Breast epithelium (tissue), 4 donors: ENCODE measurements at places on chromosomes 5 and 9. TPM values are rescaled to one million over a fixed set of nuclear protein-coding genes. Genes with fewer than 3 reads are reported as not detected.

DNA sequence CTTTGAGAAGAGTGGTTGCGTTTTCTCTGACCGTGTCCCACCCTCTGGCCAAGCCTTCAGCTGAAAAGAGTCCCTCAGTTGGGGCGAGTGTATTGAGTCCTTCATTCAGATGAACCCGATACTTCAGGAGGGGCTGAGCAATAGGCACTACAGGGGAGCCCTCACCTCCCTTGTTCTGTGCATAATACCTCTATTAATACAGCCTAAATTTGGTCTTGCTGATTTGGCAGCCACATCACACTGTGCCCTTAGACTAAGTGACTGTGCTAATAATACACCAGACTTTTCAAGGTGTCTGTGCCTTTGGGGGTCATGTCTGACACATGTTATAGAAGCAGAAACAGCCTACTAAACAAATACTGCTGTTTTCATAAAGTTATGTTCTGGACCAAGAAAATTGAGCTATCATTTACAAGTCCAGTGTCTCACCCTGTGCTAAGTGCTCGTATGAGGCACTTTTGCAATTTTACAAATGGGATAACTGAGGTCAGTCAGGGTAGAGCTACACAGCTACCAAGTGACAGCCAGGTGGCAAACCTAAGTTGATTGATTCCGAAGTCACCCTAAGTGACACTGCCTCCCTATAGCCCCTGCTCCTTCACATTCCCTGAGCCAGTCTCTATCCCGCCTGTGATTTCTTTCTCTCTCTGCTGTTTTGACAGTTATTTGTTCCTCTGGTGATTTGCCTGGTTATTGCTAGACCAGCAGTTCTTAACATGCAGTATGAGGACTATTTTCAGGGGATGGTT lies 56.0 kb downstream of the RAD23B start:
- H3K27ac ChIP-seq: no peak overlapping the region
- no peaks in the 10 kb centered on the region for H3K4me1 ChIP-seq
- H3K36me3 ChIP-seq: no peaks in the 10 kb centered on the region
- H3K27me3 ChIP-seq: no peaks in the 10 kb centered on the region

The IL3 gene
- not detected for total RNA-seq

The LCN9 gene
- total RNA-seq: not detected

The CCDC152 gene
- 0.96 TPM for total RNA-seq

GRCh38 chr5:107232788-107233187 lies 437.9 kb downstream of the EFNA5 start:
- H3K4me1 ChIP-seq: no peaks in the 10 kb centered on the region
- H3K27me3 ChIP-seq: no peaks in the 10 kb centered on the region
- H3K27ac ChIP-seq: no peak overlapping the region
- no peak overlapping the region for H3K4me3 ChIP-seq
- H3K36me3 ChIP-seq: no peaks in the 10 kb centered on the region
- DNase-seq: no peak

GRCh38 chr5:125236981-125237380 lies 490.5 kb upstream of the ZNF608 start:
- no peaks in the 10 kb centered on the region for H3K4me1 ChIP-seq
- no peak overlapping the region for H3K27ac ChIP-seq
- no peaks in the 10 kb centered on the region for H3K36me3 ChIP-seq
- no peaks in the 10 kb centered on the region for H3K27me3 ChIP-seq

GRCh38 chr5:66818935-66819328 lies 222.7 kb downstream of the MAST4 start:
- H3K27ac ChIP-seq: no peak overlapping the region
- no peak overlapping the region for H3K4me3 ChIP-seq
- H3K36me3 ChIP-seq: no peaks in the 10 kb centered on the region
- no peak for DNase-seq
- H3K4me1 ChIP-seq: no peaks in the 10 kb centered on the region

GRCh38 chr5:18985171-18985758 lies 1002.7 kb downstream of the CDH18 start:
- H3K4me1 ChIP-seq: no peaks in the 10 kb centered on the region
- no peak for DNase-seq
- no peak overlapping the region for H3K27ac ChIP-seq
- no peaks in the 10 kb centered on the region for H3K27me3 ChIP-seq
- no peaks in the 10 kb centered on the region for H3K36me3 ChIP-seq

DNA sequence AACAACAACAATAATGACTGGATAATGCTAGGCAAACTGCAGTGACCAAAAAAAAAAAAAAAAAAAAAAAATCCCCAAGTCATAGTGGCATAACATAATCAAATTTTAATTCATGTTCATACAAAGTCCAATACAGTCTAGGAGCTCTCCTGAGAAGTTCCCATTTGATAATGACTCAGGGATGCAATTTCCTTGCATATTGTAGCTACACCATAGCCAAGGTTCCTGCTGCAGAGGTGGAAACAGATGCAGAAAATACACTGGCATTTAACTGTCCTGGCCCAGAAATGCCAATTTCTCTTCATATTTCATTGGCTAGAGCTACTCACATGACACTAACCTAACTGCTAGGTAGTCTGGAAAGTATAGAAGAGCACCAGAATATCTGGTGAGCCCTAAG lies 72.2 kb upstream of the SLC12A2 start:
- no peak overlapping the region for H3K27ac ChIP-seq
- H3K27me3 ChIP-seq: no peaks in the 10 kb centered on the region
- no peaks in the 10 kb centered on the region for H3K4me1 ChIP-seq

The CCL19 gene
- total RNA-seq: 5.6 TPM
